ENCODE measurements at places on chromosomes 16 and 17. TPM values are rescaled to one million over a fixed set of nuclear protein-coding genes. Genes with fewer than 3 reads are reported as not detected.
A peak's percentile ranks its signal among the peaks of the same experiment; 100 is the strongest.

The ITPRIPL2 gene
- 46.7 TPM for total RNA-seq

- DNase-seq = no peak
Observed at GRCh38 chr16:83701494-83701893, 106.3 kb upstream of the HSBP1 start.

DNA sequence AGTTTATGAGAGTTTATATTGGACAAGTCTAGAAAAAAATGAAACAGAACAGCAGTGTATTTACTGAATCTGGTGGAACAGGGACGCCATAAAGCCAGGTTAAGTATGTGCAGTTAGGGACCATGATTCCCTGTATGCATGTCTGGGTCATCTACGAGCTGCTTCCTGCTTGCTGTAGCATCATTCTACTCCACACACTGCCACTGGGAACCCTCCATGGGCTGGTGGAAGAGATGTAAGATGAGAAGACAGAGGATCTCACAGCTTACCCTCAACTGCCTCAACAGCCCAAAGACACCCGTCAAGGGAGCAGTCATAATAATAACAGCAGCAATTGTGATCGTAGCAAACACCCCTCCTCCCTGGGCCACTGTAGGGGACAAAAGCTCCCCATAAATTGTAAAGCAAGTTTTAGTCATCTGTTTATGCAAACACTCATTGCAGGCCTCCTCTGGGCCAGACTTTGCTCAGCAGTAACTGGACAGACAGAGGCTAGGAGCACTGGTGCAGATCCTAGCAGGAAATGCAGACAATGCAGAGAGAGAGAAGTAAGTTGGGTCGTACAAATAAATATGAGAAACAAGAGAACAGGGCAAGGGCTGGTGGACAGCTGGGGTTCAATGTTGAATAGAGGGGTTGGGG is 188.0 kb downstream of the SOX9 start:
- DNase-seq = no peak

DNA sequence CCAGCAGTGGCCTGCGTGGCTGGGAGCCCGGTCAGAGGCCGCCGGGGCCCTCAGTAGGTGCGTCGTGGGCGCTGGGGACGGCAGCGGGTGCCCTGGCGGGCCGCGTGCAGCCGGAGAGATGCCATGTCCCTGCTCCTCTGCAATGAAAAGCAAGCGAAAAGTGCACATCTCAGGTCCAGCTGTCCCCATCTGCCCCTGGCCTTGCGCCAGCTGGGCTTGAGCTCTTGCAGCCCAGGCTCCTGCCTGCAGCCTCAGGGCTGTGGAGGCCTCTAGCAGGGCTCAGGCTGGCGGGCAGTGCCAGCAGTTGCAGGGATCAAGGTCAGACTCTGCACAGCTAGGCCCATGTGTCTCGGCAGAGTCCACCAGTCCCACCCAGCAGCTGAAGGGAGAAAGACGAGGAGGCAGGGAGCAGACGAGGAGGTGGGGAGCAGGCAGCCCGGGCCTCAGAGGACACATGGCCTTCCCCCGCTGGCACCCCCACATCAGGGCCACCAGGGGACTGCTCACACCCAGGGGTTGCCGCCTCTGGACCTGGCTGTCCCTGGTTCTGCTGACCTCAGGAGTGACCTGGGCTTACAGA is 11.2 kb downstream of the SLC16A3 start:
- DNase-seq = no peak

DNA sequence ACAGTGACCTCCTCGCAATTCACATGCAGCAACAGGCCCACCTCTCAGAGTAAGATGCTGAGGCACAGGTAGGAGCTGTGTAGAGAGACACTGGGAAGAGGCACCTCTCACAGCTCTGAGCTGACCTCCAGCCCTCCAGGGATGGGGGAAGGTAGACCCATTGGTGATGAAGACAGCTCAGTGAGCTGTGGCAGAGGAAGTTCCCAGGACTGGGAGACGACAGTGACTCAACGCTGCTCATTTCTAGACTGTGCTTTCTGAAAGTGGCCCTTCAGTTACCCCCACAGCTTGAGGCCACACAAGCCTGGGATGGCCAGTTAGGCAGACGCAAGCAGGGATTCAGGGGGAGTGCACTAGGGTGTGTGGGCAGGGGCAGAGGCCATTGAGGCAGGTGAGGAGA is 2073.2 kb downstream of the TP53TG3F start:
- no peak for DNase-seq

GRCh38 chr16:58685084-58685449 is 497 bp upstream of the SLC38A7 start:
- DNase-seq = no peak

The HASPIN gene
- total RNA-seq = 25.7 TPM

DNA sequence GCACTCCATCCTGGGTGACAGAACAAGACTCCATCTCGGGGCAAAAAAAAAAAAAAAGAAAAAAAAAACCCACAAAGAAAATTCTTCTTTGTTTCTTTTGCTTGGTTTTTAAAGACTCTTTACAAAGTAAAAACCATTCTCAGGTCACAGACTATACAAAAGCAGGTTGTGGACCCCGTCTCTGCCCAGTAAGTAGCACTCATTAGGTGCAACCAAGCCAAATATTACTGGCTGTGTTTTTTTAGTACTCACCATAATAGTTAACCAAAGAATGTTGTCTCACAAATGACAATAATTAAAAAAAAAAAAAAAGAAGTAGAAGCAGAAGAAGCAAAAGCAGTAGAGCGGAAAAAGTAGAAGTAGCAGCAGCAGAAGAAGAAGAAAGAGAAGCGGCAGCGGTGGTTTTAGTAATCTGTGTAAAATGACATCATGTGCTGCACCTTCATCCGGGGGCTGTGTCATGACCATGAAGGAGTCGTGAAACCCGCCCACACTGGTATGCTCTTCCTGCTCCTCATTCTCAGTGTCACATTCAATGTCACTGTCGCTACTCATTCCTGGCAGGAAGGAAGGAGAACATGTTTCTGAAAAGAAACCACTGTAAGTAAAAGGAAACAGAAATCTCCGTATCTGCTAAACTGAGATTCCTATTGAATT is 105.4 kb downstream of the TRIM37 start:
- peak; percentile 78 for DNase-seq

DNA sequence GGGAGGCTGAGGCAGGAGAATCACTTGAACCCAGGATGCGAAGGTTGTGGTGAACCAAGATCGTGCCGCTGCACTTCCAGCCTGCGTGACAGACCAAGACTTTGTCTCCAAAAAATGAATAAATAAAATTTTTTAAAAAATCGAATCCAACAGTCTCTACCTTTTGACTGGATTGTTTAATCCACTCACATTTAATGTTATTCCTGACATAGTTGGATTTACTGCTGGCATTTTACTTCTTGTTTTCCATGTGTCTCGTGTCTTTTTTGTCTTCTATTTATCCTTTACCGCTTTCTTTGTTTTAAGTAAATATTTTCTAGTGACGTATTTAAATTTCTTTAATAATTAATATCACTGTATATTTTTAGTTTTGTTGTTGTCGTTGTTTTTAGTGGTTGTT is 5.4 kb upstream of the CES4A start:
- DNase-seq = no peak

GRCh38 chr16:88737298-88738150 is 31.2 kb downstream of the CTU2 start:
- peak; percentile 49 for DNase-seq

DNA sequence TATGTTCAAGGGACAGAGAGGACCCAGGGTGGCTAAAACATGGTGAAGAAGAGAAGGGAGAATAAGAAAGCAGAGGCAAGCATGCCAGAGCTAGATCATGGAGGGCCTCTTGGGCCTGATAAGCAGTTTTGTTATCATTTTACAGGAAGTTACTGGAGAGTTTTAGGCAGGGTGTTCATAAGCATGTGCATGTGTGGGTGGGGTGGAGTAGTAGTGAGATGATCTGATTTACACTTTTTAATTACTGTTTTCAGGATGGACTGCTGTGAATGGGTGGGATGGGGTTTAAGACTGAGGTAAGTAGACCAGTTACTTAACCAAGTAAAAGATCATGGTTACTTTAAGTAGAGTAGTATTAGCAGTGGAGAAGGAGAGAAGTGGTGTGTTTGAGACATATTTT is 173.6 kb downstream of the PHKB start:
- DNase-seq = no peak

DNA sequence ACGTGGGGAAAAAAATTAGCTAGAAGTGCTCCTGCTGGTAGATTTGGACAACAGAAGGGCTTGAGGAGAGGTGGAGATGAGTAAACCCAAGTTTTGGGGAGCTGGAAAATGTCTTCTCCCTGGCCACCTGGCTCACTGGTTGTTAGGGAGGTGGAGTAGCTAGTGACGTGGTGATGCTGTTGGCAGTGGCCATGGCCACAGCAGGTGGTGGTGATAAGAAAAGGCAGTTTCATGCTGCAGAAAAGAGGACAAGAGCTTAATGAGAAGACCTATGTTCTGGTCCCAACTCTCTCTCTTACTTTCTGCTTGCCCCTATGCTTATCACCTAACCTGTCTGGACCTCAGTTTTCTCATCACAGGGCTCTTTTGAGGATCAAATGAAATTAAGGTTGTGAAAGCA is 223.5 kb upstream of the N4BP1 start:
- no peak for DNase-seq

DNA sequence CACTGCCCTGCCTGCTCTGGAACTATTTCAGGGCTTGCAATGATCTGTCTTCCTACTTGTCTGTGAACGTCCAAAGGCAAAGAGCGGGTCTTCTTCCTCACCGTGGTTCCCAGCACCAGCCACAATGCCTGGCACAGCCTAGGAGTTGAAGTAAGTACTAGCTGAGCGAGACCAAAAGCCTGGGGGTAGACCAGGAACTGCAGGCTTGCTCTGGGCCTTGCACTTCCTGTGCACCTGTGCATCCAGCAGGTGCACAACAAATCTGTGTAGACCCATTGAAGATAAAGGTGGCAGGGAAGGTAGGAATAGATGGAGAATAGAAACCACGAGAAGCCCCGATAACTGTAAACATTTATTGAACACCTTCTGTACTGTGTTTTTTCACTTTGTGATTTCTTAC is 4.6 kb downstream of the FAM171A2 start:
- no peak for DNase-seq
